ENCODE measurements at places on chromosomes 2 and 18.

DNA sequence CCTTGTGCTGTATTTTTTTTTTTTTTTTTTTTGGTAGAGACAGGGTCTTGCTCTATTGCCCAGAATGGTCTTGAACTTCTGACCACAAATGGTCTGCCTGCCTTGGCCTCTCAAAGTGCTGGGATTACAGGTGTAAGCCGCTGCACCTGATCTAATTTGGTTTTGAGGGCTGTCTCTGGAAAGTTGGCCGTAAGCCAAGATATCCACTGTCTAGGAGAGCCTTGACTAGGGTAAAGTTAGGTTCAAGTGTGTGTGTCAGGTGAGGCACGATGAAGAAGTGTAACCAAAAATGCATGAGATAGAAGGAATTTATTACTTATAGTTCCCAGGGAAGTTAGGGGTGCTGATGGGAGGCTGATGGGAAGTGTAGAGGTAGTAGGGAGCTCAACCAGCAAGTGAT, 46.7 kb downstream of the INO80C start:
- no peak for DNase-seq

DNA sequence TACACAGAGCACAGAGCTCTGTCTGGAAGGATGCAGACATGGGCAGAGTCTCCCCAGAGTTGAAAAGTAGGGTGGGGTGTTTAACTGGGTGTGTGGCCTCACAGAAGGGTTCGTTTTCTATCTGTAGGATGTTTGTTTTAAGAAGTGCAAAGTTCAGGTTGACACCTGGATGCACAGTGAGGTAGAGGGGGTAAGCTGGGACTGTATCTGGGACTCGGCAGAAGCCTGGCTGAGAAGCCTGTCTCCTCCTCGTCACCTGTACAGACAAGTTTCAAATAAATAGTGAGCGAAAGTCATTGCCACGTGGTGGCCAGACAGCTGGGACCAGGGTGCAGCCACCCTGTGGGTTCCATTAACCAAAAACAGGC, 145.9 kb downstream of the KLHL29 start:
- no peak for DNase-seq

- DNase-seq: no peak
These were observed 109.6 kb upstream of the ST6GAL2 start for GRCh38 chr2:106995556-106995955.

- DNase-seq: no peak
These were observed 150.8 kb downstream of the PXDN start for GRCh38 chr2:1593371-1594122.

DNA sequence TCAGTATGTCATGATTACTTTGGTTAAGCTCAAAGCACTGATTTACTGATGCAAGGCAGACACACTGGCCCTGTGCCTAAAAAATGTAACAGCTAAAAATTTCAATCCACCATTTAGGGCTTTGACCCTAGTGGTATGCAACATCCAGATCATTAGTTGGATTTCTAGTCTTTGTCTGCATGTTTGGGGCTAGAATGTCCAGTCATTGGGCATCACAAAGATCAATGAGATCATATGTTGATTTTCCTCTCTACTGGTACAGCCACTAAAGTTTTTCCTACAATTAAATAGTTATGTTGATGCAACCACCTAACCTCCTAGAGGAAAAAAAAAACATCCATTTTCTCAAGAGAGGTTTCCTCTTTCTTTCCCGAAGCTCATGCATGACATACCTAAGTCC, 53.4 kb upstream of the REV1 start:
- DNase-seq: no peak

GRCh38 chr2:199979832-199980628, 24.6 kb downstream of the MAIP1 start:
- peak; percentile 92 for DNase-seq

- no peak for DNase-seq
These were observed 353.8 kb downstream of the RND3 start for GRCh38 chr2:150133623-150134022.

DNA sequence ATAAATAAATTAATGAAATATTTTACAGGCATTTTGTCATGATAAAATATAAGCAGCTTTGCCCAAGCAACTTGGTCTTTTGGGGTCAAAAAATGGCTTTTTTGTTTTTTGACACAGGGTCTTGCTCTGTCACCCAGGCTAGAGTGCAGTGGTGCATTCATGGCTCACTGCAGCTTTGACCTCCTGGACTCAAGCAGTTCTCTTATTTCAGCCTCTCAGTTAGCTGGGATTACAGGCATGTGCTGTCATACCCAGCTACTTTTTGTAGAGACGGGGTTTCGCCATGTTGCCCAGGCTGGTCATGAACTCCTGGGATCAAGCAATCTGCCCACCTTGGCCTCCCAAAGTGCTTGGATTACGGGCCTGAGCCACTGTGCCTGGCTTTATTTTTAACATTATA, 51.0 kb downstream of the ABI2 start:
- DNase-seq: no peak

DNA sequence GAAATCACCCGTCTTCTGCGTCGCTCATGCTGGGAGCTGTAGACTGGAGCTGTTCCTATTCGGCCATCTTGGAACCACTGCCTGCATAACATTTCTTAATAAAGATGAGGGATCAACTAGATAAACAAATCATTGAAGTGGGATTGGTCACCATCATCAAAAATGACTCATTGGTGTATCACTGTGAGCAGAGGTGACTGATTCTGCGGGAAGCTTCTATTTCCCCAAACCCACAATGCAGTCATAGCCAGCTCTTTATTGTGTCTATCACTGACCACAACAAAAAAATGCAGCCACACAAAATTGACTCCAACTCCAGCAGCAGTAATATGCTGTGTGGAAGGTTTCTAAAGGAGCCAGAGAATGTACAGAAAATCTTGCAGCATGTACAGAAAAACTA, 630.7 kb upstream of the HS6ST1 start:
- DNase-seq: no peak

DNA sequence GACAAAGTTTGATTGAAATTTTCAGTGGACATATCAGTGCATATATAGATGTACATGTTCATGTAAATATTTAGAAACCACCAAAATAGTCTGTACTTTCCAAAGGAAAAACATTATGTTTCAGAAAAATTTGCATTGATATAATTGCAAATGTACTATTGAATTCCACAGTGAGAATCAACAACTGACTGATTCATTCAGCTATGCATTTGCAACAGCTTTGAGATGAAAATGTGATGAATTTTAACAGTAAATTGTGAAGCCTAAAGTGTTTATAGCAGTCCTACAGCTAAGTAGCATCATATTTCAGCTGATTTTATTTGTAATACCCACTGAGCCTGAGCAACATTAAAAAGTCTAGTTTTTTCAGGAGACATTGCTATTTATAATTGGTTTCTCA, 1647.4 kb upstream of the DDX18 start:
- no peak for DNase-seq

DNA sequence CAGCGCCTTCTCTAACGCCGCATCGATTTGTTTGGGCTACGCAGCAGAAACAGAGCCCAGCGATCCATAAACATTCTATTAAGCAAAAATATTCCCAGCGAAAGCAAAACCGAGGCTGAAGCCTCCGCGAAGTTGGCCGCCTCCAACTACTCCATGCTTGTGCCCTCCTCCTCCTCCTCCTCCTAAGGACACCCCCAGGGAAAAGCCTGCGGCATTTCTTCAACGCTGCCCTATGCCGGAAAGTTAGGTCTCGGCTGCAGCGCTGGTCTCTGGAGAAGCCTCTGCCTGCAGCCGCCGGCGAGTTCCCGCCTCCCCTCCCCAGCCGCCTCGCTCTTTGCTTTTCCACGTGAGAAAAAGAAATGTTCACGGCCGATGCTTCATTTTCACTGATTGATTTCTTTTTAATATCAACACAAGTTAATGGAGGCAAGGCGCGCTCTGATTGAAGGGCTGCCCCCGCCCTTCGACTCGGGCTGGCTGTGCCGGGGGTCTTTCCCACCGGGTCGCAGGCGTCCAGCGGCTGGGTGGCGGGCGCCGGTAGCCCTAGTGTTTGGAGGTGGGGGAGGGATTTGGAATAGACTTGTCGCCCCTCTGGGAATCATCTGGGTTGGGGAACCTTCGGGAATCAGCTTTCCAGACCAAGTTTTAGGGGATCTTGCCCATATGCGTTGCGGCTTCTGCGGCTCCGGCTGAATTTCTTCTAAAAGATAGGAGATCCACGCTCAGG, 3.9 kb downstream of the NRP2 start:
- DNase-seq: no peak
